ENCODE measurements at places on chromosomes 16 and 17.

GRCh38 chr17:17937958-17938357, 34.2 kb downstream of the TOM1L2 start:
- no peak for DNase-seq

- no peak for DNase-seq
Observed at GRCh38 chr16:76197900-76198299, 79.3 kb upstream of the CNTNAP4 start.

DNA sequence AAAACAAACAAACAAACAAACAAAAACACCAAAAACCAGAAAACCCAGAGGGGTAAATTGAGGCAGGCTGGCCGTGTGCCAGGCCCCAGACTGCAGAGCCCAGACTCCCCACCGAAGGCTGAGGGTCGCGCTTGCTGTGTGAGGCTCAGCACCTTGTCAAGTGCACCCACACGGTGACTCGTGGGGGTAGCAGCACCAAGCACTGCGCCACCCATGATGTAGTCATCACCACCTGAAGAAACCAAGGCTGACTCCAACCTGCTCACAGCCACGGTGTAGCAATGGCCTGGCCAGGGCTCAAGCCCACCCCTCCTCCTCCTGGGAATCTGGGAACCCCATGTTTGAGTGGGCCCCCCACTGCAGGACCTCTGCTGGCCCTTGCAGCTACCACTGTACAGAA, 11.9 kb downstream of the MCRIP1 start:
- DNase-seq: no peak

GRCh38 chr17:33922971-33923370, 332.1 kb upstream of the CCL2 start:
- DNase-seq: no peak

- DNase-seq: no peak
Observed at GRCh38 chr16:13940397-13940933, 20.5 kb downstream of the ERCC4 start.

GRCh38 chr16:64384636-64385035, 737.2 kb downstream of the CDH11 start:
- DNase-seq: no peak

GRCh38 chr16:73793260-73793659, 503.4 kb upstream of the PSMD7 start:
- DNase-seq: no peak

- DNase-seq: peak; percentile 1
Observed at GRCh38 chr17:73634629-73635028, 9.6 kb downstream of the SDK2 start.

- no peak for DNase-seq
Observed at GRCh38 chr17:27396941-27397340, 59.3 kb upstream of the KSR1 start.

DNA sequence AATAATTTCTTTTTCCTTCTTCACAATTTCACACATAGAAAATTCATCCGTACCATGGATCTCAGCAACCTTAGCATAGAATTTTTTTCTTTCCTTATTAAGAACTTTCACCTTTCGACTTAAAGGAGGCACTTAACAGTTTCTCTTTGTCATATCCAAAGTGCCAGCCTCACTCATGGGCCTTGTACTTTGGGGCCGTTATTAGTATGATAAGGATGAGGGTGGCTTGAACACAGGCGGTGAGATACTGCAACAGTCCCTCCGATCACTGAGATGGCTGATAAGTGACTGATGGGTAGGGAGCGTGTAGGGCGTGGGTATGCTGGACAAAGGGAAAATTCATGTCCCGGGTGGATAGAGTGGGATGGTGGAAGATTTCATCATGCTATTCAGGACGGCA, 85.3 kb downstream of the OR1D5 start:
- DNase-seq: no peak

DNA sequence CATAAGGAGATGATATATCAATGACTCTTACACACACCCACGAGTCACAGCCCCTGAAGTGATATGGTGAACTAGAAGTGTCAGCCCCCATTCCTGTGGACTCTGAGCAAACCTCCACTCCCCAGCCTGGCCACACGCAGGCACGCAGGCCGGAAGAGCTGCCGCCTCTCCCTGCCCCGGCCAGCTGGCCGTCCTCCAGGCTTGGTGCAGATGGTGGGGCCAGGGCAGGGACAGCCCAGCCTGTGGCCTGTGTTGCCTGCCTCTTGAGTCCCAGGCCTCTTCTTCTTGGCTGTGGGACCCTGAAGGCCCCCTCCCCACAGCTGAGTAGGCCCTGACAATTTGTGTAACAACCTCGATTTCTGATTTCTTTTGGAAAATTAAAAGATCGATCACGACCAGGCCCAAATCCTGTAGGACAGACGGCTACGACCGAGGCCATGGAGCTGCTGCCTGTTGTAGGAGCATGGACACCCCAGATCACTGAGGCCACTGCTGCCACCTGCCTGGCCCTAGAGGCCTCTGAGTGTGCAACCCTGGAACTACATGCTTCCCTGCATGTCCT, 10.0 kb upstream of the MPRIP start:
- DNase-seq: peak; percentile 71

- no peak for DNase-seq
Observed at GRCh38 chr16:97822-98221, 19.8 kb downstream of the MPG start.

GRCh38 chr16:9625122-9625521, 533.7 kb downstream of the HAPSTR1 start:
- DNase-seq: no peak

GRCh38 chr16:749010-749409, 8.2 kb upstream of the CIAO3 start:
- DNase-seq: no peak

- no peak for DNase-seq
Observed at GRCh38 chr16:9302072-9302471, 210.6 kb downstream of the HAPSTR1 start.

DNA sequence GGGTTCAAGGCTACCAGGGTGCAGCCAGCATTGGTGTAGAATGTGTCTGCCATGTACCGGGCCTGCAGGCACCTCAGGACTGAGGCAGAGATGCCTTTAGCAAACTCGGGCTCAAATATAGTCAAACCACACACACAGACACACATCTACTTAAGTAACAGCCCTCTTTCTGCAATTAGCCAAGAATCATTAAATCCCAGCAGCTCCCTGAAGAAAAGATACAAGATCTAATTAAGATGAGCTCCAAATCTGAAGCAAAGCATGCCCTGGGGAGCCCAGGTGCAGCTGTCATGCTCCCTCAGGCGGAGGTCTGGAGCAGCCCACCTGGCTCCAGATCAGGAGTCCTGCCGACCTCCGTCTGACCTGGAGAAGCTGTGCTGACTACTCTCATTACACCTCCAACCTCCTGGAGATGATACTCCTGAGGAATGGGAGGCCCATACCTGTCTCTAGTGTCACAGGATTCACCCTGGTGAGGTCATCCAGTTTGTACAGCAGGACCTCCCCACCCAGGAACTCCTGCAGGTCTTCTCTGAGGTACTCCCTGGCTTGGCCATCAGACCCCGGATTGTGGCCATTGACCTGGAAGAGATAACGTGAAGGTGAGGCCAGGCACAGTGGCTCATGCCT, 6.9 kb downstream of the MYO19 start:
- DNase-seq: no peak

DNA sequence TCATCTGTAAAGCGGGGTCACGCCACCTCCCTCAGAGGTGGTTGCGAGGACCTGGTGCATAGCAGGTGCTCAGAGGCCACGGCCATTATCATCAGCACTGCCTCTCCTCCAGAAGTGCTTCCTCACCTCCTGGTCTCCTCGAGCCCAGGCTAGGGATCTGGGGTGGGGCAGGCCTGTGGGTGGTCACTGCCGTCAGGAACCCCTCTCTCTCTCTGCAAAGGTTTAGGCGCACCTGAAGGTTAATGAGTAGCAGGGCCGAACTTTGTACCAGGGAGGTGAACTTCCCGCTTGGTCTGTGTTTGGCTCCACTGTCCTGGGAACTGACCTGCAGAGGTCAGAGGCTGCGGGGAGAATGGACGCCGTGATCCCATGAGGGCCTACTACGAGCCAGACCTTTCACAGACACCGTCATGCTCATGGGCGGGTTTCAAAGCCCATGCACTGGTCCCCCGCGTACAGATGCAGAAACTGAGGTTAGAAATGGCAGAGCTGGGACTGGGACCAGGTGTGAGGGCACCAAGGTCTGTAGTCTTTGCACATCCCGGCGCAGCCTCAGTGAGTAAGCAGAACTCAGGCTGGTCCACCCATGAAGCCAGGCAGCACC, 13.8 kb downstream of the JUP start:
- DNase-seq: no peak

- DNase-seq: no peak
Observed at GRCh38 chr17:61443475-61443882, 8.7 kb upstream of the TBX4 start.

- DNase-seq: no peak
Observed at GRCh38 chr17:2635241-2635640, 41.8 kb downstream of the PAFAH1B1 start.

DNA sequence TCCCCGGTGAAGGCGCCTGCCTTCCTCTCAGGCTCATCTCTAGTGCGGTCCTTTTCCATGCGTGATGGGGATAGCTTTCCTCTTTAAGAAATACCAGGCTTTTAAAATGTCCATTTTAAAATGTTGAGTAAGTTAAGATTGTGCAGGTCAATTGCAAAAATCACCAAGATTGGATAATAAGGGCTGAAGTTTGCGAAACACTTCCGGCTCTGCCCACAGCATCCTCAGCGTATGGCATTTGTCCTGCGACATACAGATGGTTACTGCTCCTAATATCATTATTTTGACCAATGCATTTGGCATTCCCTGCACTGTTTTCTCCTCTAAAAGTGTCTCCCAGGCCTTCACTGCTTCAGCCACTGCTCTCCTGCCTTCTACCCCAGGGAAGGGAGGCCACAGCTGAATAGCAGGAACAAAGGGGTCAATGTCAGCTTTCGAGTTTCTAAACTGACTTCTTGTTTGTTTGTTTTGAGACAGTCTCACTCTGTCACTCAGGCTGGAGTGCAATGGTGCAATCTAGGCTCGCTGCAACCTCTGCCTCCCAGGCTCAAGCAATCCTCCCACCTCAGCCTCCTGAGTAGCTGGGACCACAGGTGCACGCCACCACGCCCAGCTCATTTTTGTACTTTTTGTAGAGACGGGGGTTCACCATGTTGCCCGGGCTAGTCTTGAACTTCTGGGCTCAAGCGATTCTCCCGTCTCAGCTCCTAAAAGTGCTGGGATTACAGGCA, 91.9 kb downstream of the CRISPLD2 start:
- no peak for DNase-seq

- no peak for DNase-seq
Observed at GRCh38 chr16:86244936-86245335, 265.4 kb upstream of the FOXF1 start.

DNA sequence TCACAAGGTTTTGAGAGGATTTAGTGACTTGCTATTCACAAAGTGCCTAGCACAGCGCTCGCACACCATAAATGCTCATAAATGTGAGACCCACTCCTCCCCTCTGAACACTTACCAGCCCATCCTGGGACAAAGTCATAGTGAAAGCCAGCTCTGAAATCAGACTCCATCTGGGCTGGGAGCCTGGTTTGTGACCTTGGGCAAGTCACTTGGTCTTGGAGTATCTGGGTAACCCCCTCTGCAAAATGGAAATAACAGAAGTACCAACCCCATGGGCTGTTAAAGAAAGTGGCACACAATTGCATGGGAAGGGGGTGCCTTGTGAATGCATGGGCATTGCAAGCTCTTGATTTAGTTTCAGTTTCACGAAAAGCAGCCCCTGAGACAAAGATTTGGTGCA, 104.7 kb upstream of the CDH5 start:
- no peak for DNase-seq

GRCh38 chr17:45269912-45270311, 8.0 kb upstream of the SPATA32 start:
- no peak for DNase-seq

- peak; percentile 27 for DNase-seq
Observed at GRCh38 chr16:73179705-73180331, 131.9 kb upstream of the ZFHX3 start.

- DNase-seq: no peak
Observed at GRCh38 chr17:76531486-76532038, 5.9 kb downstream of the CYGB start.

GRCh38 chr16:1455190-1456171, 11.1 kb upstream of the CCDC154 start:
- DNase-seq: no peak

GRCh38 chr16:56921571-56921970, 10.4 kb upstream of the HERPUD1 start:
- no peak for DNase-seq

DNA sequence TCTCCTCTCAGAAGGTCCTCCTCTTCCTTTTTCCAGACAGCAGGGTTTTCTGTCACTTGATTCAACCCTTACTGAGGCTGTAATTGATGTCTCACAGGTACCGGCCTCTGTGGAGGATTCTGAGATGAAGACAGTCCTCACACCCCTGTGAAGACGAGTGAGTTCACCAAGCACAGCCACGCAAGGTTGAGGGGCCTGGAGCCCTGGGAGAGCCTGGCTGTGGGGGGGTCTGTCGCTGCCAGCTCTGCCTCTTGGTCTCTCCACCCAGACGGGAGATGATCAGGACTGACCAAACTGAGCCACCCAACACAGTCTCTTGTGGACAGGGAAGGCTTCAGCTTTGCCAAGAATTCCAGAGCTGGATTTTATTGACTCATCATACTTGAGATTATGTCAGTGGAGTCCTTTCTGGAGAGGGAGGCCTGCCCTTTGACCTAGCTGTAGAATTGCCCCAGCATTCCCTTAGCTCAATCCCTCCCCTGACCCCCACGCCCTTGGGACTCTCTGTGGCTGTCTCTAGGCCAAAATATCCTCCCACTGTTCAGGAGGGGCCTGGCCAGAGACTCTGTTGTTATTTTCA, 51.1 kb upstream of the CRHR1 start:
- no peak for DNase-seq

- DNase-seq: no peak
Observed at GRCh38 chr16:86667035-86667434, 88.7 kb downstream of the FOXL1 start.

GRCh38 chr16:72787514-72788268, 260.2 kb downstream of the ZFHX3 start:
- peak; percentile 70 for DNase-seq

- DNase-seq: no peak
Observed at GRCh38 chr17:66255112-66255511, 25.9 kb upstream of the APOH start.

DNA sequence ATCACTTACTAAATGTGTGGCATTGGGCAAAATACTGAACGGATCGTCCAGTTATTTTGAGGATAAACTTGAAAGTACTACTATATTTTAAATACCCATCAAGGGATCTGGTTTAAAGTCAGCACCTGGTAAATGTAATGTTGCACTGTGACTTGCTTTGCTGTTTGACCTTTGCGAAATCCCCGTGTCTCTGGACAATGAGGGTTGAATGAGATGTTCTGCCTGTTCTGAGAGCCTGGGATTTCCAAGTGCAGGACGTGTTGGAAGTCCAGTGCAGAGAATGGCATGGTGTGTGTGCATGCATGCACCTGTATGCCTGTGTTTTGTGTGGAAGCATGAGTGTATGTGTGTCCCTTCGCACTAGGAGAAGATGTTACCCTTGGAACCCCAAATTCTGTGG, 106.6 kb downstream of the N4BP1 start:
- no peak for DNase-seq

- DNase-seq: peak; percentile 64
Observed at GRCh38 chr17:74972107-74972972, at the start of gene HID1. Gene HID1, minus strand, starts transcription at chr17:74972759. Its CDS starts 103 bp downstream, at chr17:74972656.
